ENCODE measurements at places on chromosomes 12 and 14. TPM values are rescaled to one million over a fixed set of nuclear protein-coding genes. Genes with fewer than 3 reads are reported as not detected.

DNA sequence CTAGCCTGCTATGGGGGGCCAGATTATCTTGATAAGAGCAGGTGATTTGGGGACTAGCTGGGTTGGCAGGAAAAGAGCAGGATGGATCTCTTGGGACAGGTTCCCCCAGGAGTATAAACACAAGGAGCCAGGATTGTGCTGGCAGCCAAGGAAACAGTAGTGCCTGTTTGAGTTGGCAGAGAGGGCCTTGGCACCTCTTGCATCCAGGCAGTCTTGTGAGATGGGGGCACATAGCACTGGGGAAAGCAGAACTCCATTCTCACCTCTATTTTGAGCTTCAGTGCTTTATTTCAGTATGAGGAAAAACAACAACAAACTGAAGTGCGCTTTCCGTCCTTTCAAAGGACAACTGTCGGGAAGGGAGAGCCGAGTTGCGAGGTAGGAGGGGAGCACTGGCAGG lies 9.4 kb upstream of the UNC119B start:
- no peak overlapping the region for H3K4me3 ChIP-seq
- peaks cover 64% of the 10 kb centered on the region for H3K36me3 ChIP-seq

DNA sequence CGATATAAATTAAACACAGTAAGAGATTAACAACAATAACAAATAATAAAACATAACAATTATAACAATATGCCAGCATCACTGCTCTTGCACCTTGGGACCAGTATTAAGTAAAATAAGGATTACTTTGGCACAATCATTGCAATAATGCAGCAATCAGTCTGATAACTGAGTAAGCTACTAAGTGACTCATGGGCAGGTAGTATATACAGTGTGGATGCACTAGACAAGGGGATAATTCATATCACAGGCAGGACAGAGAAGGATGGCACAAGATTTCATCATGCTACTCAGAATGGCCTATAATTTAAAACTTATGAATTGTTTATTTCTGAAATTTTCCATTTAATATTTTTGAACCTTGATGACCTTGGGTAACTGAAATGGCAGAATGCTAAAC lies 290.7 kb downstream of the ALG10B start:
- no peak overlapping the region for H3K27ac ChIP-seq
- no peaks in the 10 kb centered on the region for H3K27me3 ChIP-seq

GRCh38 chr12:6462234-6462995 lies 8.1 kb downstream of the VAMP1 start:
- no peaks in the 10 kb centered on the region for H3K27me3 ChIP-seq
- peak overlapping the region; percentile 35 for H3K4me3 ChIP-seq
- peak overlapping the region; percentile 94 for H3K27ac ChIP-seq
- peaks cover 79% of the 10 kb centered on the region for H3K36me3 ChIP-seq

- H3K36me3 ChIP-seq, result no peaks in the 10 kb centered on the region
- no peak overlapping the region for H3K27ac ChIP-seq
- no peak for DNase-seq
- no peaks in the 10 kb centered on the region for H3K4me1 ChIP-seq
- H3K27me3 ChIP-seq, result no peaks in the 10 kb centered on the region
Measured at GRCh38 chr12:24780697-24781368, 168.1 kb downstream of the BCAT1 start.

DNA sequence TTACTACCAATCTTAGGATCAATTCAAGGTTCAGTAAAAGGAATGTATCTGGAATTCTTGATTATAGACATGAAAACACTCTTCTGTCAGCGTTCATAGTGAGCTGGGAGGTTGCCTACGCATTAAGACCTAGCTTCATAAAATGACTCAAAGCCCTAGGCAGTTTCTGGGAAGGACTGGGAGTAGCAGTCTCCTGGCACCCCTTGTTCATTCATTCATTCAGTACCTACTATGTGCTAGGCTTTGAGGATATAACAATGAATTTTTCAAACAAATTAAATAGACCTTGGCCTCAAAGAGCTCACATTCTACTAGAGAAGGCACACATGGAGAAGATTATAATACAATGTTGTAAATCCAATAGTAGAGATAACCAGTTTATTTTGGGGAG lies 46.1 kb downstream of the MDM2 start:
- DNase-seq, result no peak
- no peak overlapping the region for H3K27ac ChIP-seq
- no peak overlapping the region for H3K4me3 ChIP-seq

DNA sequence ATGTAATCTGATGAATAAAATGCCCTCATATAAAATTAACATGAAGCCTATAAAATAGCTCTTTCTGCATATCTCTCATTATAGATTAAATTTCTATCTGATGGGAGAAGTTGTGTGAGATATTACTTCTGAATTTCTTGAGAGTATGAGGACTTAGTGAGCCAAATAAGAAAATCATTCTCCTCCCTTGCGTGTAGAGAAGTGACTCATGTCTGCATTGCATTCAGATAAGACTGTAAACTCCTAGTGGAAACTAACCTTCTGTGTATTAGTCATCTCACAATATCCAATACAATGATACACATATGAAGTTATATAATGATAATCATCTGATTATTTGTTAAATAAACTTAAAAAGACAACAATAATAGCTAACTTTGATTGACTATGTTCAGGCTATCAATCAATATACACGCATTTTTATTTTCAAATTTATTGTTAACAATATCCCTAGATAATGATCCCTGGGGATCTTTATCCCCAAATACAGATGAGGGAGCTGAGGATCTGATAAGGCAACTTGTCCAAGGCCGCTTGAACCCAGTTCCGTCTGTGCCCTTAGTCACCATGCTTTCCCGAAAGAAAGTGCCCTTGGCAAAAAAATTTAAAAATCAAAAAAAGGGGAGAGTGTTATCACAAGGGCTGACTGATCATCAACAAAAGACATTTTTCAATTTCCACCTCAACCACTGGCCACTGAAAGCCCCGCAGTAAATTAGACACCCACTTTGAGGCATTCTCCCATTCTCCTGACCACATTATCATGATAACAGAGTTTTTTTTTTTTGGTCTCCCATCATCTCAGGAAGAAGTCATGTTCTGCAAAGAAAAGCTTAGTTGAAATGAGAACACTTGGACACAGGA lies 189.2 kb upstream of the RASSF8 start:
- H3K36me3 ChIP-seq, result no peaks in the 10 kb centered on the region
- H3K27me3 ChIP-seq, result no peaks in the 10 kb centered on the region
- H3K4me3 ChIP-seq, result no peak overlapping the region
- no peak for DNase-seq

NRL gene
- 1.9 TPM for total RNA-seq

All from CD4-positive, alpha-beta T cell (primary cell).